ENCODE measurements at places on chromosomes 4 and X.

DNA sequence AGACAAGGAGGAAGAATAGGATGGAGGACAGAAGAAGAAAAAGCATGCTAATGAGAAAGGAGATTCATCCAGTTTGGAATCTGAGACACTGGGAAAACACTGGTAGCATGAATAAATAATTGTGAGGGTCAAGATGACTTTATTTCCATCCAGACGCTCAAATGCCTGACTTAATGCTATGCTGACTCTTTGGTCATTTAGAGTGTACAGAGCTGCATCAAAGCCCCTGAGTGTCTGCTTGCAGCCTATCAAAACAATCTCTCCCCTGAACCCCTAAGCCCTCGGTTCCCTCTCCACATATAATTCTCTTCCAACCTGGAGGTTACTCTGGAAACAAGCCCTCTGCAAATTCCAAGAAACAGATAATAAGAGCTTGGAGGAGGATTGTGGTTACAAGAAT, 208.8 kb downstream of the MAGEB17 start:
- no peak for DNase-seq

DNA sequence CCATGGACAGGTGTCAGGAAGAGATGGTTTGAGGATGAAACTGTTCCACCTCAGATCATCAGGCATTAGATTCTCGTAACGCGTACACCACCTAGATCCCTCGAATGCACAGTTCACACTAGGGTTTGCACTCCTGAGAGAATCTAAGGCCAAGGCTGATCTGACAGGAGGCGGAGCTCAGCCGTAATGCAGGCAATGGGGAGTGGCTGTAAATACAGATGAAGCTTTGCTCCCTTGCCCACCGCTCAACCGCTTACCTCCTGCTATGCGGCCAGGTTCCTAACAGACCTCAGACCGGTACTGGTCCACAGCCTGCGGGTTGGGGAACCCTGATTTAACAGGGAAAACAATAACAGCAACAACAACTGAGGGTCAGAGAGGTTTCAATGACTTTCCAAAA, 2.0 kb upstream of the TEC start:
- no peak for DNase-seq

- peak; percentile 39 for DNase-seq
These were observed 96.0 kb upstream of the RAB40AL start for GRCh38 chrX:102840871-102841705.

DNA sequence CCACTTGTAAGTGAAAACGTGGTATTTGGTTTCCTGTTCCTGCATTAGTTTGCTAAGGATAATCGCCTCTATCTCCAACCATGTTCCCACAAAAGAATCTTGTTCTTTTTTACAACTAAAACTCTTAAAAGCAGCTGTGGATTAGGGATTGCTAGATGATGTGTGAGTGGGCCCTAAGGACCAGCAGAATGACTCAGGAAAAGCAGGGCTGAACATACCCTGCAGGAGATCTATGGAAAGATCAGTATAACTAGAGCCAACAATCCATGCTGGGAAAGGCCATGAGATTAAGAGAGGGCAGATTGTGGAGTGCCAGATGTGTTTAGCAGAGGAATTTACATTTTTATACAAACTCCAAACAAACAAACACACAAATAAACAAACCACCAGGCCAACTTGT, 128.4 kb upstream of the TMEM164 start:
- no peak for DNase-seq

- peak; percentile 80 for DNase-seq
These were observed 1.4 kb downstream of the NDNF start for GRCh38 chr4:121070696-121071639.

- no peak for DNase-seq
These were observed 155.8 kb upstream of the RAI2 start for GRCh38 chrX:18016941-18017340.

- no peak for DNase-seq
These were observed 68.5 kb upstream of the DDX60 start for GRCh38 chr4:168387091-168387490.

- DNase-seq = no peak
These were observed 650.9 kb upstream of the TENM3 start for GRCh38 chr4:181592221-181592745.
